ENCODE measurements at places on chromosomes 1 and 21. TPM values are rescaled to one million over a fixed set of nuclear protein-coding genes. Genes with fewer than 3 reads are reported as not detected.

The TAS1R1 gene
- total RNA-seq: not detected

The ETS2 gene
- 55.1 TPM for total RNA-seq

- DNase-seq: no peak
These were observed 629.3 kb upstream of the ADAMTS5 start for GRCh38 chr21:27596196-27596595.

The MANEAL gene
- total RNA-seq: 1.1 TPM

GRCh38 chr1:86640161-86640670, 64.2 kb upstream of the SH3GLB1 start:
- DNase-seq: no peak

GRCh38 chr1:76317299-76317900, 242.9 kb downstream of the ST6GALNAC3 start:
- no peak for DNase-seq

The KCNJ15 gene
- total RNA-seq: 0.16 TPM

All from transverse colon (tissue), 4 donors.